Activated CD8-positive, alpha-beta memory T cell treated with anti-CD3 and anti-CD28 coated beads for 1 hour (primary cell): ENCODE measurements at places on chromosomes 4 and X.

DNA sequence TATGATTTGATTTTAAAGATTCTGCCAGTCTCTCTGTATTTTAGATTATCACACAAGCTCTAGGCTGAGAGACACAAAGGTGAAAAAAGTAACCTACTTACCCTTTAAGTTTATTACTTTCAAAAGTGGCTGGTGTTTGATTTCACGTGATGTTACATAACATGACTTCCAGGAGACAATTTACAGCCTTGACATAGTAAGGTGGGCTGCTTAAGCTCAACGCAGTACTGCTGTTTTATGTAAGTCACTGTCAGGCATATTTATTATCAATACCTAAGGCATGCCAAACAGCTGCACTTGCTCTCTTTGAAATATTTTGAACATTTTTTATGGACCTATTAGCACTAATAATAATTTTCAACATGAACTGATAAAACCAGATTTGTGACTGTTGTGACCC, 451.5 kb upstream of the FAM241A start:
- DNase-seq, result no peak

DNA sequence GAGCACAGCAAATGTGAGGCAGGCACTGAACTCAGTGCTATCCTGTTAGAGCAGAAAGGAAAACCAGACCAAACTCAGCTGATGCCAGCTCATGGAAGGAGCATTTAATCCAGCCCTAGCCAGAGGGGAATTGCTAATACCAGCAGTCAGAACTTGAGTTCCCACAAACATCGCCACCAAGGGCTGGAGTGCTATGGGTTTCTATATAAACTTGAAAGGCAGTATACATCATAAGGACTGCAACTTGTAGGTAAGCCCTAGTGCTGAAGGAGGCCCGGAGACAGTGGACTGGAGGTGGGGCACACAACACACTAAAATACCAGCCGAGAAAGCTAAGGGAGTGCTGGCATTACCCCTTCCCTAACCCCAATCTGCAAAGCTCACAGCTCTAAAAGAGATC, 440.2 kb downstream of the PRR32 start:
- no peak for DNase-seq

GRCh38 chr4:142265536-142265935, 580.6 kb downstream of the INPP4B start:
- no peak for DNase-seq

DNA sequence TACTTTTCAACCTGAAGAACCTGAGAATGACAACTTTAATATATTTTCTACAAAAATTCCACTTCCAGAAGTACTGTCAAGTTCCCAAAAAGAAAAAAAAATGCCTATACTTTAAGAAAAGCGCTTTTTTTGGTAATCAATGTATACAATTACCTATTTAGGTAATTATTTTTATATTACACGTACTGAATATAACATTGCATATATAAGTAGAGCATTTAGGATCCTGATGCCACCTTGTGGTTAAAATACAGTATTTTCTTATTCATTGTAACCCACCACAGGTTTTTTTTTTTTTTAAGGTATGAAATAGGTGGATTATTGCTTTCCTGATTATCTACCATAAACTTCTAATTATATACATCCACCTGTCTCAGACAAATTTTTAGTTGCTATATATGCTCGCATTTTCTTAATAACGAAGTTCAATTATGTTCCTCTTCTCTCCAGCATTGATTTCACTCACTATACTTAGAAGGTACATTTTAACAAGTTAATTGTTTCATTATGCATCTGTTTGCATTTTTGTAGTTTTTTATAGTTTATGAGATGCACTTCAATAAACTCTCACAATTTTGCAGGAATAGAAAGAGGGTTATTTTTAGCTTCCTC, 5.2 kb downstream of the MAP9 start:
- DNase-seq, result no peak

GRCh38 chr4:5793514-5793913, 82.5 kb downstream of the EVC start:
- DNase-seq, result no peak

DNA sequence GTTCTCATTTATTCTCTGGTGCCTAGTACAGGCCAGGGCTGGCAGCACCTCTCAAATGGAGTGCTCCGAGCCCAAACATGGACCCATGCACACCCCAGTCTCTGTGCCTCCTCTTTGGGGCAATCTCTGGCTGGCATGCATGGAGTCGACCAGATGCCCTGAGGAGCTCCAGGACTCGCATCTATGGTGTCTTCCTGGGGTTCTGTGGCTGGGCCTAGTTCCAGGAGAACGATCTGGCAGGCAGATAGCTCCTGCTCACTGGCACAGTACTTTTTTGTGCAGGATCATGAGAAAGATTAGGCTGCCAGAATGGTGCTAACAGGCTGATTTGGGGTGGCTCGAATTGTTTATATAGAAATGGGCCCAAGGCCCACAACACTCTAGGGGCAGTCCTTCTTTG, 72.0 kb upstream of the PJA1 start:
- no peak for DNase-seq

DNA sequence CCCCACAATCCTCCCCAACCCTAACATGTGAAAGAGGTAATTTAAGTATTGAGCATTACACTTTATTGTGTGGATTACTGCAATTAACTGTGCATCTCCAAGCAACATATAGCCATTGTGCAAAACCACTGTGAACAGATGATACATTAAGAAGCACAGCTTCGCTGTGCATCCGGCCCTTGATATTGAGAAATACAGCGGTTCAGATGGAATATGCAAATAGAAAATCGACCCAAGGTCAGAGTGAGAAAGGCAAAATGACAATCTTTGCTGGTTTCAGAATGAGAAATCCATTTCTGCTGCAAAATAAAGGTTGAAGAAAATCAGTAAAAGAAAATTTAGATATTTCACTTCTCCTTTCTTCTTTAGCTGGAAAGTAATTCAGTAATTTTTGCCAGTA, 805.9 kb upstream of the GRID2 start:
- no peak for DNase-seq

GRCh38 chr4:146061610-146062334, 113.7 kb upstream of the LSM6 start:
- DNase-seq, result no peak

DNA sequence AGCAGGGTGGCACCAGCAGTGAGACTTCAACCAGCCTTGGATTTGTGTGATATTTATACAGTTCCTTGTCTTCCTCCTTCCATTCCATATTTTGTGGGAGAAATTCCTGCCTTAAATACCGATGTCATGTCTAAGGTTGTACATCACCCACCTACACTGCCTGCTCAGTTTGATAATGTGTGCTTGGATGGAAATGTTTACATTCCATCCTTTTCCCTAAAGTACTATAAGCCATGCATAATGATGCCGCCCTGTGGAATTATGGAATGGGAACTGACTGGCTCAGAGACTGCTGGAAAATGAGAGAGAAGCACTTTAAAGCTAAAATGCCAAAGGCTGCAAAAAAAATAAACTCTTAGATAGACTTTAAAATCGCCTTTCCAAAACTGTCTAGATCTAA, 11.3 kb upstream of the GLUD2 start:
- DNase-seq, result no peak

DNA sequence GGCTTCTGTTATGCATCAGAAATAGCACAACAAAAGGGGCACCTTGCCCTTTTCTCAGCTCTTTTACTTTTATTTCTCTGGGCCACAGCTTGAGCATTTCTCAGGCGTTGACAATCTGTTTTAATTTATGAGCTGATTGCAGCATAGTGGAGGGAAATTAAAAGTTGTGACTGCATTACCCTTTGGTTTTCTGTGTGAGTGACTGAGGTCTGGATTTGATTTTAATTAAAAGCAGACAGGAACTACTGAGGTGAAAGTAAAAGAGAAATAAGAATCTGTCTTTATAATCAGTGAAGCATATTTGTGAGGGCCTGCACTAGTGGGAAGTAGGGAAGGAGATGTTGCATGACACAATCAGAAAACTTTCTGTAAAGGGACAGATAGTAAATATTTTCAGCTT, 43.4 kb upstream of the GEMIN8 start:
- DNase-seq, result no peak

DNA sequence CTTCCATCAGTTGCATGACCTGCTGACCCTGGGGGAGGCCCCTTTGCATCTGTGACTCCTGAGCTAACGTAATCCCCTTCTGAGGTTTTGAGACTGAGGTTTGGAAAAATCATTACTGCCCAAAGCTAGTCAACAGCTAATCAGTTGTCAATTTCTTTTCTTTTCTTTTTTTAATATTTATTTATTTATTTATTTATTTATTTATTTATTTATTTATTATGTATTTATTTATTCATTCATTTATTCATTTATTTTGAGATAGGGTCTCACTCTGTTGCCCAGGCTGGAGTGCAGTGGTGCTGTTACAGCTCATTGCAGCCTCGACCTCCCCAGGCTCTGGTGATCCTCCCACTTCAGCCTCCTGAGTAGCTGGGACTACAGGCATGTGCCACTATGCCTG, 25.1 kb upstream of the FHL1 start:
- no peak for DNase-seq

DNA sequence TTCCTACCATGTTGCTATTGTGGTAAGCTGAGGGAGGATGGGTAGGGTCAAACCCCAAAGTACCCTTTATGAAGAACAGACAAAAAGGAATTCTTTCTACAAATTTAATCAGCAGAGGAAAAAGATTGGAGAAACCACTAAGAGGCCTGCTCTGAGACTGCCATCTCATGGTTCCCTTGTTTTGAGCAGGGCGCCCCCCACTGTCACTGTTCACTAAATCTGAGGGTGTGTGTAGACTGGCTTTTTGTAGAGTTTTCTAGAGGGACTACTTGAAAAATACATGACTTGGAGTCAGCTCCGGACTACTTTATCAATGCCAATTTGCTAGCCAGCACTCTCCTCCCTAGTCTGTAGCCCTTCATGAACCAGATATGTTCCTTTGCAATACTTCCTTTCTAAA, 324.8 kb downstream of the FRMPD4 start:
- no peak for DNase-seq

DNA sequence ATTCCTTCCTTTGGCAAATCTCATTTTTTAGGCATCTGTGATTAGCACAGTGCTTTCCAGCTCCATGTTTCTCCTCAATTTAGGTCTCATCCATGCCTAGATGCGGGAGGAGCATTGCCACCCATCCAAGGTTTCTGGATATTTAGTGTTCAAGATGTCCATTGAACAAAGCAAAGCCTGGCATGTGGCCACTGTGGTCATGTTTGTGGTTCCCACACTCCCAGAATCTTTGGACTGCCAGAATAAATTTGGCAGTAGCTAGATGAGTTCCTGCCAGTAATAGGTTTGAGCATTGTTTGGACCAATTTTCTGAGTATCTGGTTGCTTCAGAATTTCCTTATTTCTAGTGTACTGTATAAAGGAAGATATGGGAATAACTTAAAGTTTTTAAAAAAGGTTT, 1124.1 kb downstream of the ADGRL3 start:
- no peak for DNase-seq

GRCh38 chr4:153206534-153206933, 2.3 kb downstream of the TRIM2 start:
- DNase-seq, result no peak

DNA sequence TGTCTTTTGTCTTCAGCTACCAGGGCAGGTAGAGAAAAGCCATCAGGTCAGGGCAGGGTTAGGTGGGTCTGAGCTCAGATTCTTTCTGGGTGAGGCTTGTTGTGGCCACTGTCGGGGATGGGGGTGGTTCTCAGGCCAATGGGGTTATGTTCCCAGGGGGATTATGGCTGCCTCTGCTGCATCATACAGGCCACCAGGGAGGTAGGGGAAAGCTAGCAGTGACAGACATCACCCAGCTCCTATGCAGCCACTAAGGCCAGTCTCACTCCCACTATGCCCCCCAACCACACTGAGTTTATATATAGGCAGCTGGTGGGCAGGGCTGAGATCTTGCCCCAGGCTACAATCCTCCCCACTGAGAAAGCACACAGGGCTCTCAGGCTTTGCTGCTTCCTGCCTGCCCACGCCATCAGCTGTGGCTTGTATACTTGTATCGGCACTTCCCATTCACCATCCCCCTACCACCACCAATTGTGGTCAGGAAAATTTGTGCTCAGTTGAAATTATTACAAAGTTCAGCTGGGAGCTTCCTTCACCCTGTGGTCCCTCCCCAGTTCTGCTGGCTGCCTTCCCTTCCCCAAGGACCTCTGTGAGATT, 72.6 kb upstream of the PTPN13 start:
- no peak for DNase-seq

- no peak for DNase-seq
Observed at GRCh38 chrX:78476701-78477100, 149.3 kb upstream of the CYSLTR1 start.

- DNase-seq, result no peak
Observed at GRCh38 chrX:51891821-51892551, 1.4 kb upstream of the MAGED1 start.

- DNase-seq, result no peak
Observed at GRCh38 chr4:20638825-20639224, 61.4 kb upstream of the PACRGL start.

- DNase-seq, result no peak
Observed at GRCh38 chr4:165872461-165873297, at the start of gene TLL1. TLL1 (plus strand) TSS chr4:165873237; CDS start chr4:165873905, 668 bp downstream.

DNA sequence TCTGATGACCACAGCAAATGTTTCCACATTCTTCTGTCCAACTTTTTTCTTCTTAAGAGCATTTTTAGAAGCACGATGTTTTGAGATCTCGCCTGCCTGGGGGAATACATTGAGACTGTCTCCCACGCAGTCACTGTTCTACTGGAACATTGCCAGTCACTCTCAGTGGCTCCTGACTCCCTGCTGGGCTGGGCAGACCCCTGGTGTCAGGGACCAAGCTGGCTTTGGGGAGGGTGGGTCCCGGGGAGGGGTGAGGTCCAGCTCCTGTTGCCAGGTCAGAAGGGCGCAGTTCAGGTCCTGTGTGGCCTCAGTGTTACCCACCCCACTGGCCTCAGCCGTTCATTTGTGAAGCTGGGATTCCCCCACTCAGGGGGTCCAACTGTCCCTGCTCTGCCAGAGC, 18.9 kb upstream of the ABLIM2 start:
- DNase-seq, result no peak

- DNase-seq, result no peak
Observed at GRCh38 chrX:123049071-123049625, 134.9 kb upstream of the GRIA3 start.

DNA sequence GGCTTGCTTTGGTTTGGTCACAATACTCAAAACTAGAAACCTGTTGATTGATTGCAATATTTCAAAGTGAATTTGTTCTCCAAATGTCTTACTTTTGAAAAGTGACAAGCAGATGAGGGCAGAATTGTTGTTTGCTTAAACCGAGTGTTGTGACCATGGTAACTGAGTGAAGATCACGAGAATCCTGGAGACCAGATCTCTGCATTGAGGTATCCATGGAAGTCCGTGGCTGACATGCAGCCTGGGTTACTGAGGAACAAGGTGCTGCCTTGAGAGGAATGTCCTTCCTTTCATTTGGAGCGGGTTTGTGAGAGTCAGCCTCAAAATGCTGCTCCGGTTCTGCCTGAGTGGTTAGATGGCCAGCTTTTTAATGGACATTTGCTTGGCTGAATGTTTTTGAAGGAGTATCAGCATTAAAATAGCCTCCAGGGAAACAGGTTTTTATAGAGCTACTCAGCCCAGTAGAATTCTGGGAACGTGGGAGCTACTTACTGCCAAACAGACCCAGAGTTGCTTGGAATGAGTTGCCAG, 31.3 kb downstream of the NYX start:
- no peak for DNase-seq
